Esophagus squamous epithelium (tissue), 5 donors: ENCODE measurements at places on chromosomes 1 and 21. TPM values are rescaled to one million over a fixed set of nuclear protein-coding genes. Genes with fewer than 3 reads are reported as not detected.

The NSUN4 gene
- 17.9 TPM for total RNA-seq

The OVAAL gene
- not detected for total RNA-seq

The AK4 gene
- total RNA-seq = 40.4 TPM

- no peak for DNase-seq
These were observed 7.6 kb upstream of the VAV3 start for GRCh38 chr1:107972391-107973180.

DNA sequence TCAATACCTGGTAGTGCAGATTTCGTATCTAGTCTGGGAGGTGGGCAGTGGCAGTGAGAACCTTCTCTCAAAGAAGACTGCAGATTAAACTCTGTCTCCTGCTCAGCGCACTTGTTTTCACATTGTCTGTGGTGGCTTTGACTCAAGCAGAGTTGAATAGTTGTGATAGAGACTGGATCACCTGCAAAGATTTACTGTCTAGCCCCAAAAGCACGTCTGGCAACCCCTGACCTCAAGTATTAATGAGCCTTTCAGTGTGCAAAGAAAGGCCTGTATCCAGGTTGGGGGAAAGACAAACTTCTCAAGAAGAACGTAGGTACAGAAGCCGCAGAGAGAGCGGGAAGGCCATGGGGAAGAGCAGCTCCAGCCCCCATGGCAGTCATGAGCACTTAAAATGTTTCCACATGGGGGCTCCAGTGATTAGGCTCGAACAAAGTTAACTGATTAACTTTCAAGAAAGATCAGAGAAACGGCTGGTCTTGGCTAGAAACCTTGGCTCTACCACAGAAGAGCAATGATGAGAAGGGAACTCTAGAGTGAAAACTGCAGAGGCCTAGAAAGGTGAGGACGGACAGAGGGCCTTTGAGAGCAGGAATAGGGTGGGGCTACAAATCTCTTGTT, 15.2 kb downstream of the HENMT1 start:
- no peak for DNase-seq

The OLIG2 gene
- not detected for total RNA-seq

The NBPF6 gene
- total RNA-seq = not detected

GRCh38 chr1:24776821-24777220, 31.6 kb downstream of the CLIC4 start:
- DNase-seq = no peak

The TTC22 gene
- total RNA-seq = 122 TPM

- DNase-seq = no peak
These were observed 58.3 kb downstream of the RGS5 start for GRCh38 chr1:163144418-163144817.

The ZFP69 gene
- 2.6 TPM for total RNA-seq

DNA sequence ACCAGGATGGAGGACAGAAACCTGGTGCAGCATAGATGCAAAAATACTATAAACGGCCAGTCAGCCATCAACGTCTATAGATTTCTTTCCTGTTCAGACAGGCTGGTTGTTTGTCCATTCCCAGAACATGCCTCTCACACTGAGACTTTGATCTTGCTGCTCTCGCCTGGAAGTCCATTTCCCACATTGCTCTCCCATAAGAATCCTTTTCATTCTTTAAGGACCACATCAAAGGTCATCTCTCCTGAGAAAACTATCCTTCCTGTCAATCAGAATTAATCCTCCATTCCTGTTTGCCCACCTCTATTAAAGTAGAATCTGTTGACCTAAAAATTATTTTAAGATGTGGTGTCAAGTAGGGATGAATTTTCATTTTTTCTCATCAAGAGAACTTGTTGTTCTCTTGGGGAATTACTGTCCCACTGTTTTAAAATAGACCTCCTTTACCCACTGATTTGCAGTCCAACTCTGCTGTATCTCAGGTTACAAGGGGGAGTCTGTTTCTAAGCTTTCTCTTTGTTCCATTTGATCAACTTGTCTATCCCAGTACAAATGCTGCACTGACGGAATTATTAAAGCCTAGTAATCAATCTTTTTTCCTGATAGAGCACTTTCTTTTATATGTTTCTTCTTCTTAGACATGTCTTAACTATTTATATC, 172.7 kb downstream of the PATJ start:
- DNase-seq = no peak

The SYDE2 gene
- 5.8 TPM for total RNA-seq

GRCh38 chr1:111249960-111250359, 22.4 kb downstream of the CHI3L2 start:
- no peak for DNase-seq

- DNase-seq = no peak
These were observed 1.5 kb upstream of the NEK7 start for GRCh38 chr1:198155253-198155652.

- no peak for DNase-seq
These were observed 41.0 kb upstream of the COL18A1 start for GRCh38 chr21:45363921-45364467.

DNA sequence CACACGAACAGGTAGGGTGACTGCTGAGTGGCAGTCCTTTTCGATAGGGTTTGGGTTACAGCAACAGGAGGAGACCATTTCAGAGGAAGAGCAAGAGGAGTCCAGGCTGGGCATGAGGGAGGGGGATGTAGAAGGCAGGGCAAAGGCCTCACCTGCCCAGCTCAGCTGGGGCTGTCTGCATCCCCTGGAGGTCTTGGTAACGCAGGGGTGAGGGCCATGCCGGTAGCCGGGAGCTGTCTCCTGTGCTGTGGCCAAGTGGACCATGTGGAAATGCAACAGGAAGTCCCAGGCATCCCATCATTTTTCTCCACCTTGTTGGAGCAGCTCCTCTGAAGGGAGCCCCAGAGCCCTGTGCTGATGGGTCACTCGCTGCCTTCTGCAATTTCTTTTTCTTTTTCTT, 105.4 kb upstream of the C1orf174 start:
- DNase-seq = no peak

The LCE3D gene
- total RNA-seq = not detected
